ENCODE measurements at places on chromosomes 3 and 15.

DNA sequence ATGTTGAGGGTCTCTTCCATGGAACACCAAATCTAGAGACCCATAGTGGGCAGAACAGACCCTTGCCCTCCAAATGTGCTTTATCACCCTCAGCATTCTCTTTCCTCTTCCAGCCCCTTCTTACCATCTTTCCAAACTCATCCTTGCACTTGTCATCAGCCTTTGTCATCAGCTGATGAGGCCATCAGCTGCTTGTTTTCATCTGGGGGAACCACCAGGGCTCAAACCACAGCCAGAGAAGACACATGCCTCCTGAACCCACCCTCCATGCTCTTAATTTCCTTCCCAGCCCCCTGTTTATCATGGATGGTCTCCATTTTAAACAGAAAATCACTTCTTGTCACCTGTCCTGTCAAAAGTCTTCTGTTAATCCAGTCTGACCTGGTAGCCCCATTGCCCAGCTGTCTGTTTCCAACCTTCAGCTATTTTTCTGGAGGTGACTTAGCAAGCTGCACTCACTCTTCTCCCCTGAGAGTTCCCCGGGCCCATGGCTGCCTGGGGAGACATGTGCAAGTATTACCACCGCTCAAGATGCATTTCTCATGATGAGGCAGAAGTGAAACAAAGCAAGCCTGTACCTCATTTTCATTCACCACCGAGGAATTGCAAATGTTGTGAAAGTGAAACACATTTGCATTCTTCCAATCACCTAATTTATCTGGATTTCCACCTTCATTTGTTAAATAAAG is 14.7 kb upstream of the SYNM start:
- no peak for DNase-seq

- DNase-seq: no peak
Measured at GRCh38 chr3:188244395-188244861, 90.5 kb downstream of the LPP start.

DNA sequence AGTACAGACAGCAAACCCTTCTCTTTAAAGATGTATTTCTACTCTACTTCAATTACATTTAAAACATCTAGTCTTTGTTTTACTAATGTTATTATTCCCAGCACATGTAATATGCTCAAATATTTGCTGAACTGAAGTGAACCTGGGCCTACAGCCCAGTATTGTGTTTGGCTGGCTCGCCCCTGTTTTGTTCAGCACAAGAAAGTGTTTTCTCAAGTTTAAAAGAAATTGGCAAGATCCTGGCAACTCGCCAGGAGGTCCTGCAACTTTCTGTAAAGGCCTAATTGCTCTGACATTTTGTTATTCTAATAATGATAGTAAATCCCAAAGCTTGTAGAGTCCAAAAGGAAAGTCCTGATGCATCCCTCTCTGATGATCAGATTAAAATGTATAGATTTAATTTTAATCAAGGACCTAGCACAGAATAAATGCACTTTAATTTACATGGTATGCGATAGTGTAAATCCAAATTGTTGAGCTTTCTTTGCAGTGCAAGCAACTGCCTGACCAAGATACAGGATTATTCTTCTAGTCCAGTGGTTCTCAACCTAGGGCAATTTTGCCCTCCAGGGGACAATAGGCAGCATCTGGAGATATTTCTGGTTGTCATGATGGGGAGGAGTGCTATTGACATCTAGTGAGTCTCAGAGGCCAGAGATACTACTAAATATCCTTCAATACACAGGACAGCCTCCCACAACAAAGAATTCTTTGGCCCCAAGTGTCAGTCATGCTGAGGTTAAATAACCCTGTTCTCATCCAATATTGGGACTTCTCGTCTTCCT is 35.7 kb upstream of the TMOD3 start:
- DNase-seq: no peak

DNA sequence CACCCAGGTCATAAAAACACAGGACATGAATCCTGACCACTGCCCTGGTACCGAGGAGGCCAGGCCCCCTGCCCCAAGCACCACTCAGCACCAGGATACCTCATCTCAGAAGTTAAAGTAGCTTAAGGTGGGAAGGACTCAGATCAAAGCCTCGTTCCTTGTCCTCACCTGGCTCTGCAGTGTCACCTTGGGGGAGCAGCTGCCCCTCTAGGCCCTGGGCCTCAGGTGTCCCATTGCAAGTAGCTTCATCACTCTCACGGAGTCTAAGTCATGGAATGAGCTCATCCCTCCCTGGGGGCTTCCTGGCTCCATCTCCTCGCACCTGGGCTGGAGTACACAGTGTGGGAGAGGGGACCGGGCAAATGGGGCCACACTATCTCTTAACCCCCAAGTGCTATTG is 148.0 kb downstream of the TPRA1 start:
- no peak for DNase-seq

- no peak for DNase-seq
Measured at GRCh38 chr15:41331833-41332193, 578 bp downstream of the OIP5 start.

DNA sequence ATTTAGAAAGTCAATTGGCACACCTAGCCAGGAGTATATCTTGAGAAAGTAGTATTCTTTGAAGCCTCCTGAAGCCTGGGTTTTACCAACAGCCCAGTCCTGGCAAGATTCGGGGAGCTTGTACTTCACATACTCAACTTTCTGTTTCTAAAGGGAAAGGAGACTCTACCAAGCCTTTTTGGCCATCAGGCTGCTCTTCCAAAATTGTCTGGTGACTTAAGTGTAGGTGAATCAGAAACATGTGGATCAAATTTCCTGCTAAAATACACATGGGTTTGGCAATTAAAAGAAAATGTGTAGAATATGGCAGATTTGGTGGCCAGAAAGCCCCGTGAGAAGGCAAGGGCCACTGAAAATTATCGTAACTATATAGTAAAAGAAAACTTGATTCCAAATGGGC is 15.9 kb upstream of the GREM1 start:
- DNase-seq: no peak

DNA sequence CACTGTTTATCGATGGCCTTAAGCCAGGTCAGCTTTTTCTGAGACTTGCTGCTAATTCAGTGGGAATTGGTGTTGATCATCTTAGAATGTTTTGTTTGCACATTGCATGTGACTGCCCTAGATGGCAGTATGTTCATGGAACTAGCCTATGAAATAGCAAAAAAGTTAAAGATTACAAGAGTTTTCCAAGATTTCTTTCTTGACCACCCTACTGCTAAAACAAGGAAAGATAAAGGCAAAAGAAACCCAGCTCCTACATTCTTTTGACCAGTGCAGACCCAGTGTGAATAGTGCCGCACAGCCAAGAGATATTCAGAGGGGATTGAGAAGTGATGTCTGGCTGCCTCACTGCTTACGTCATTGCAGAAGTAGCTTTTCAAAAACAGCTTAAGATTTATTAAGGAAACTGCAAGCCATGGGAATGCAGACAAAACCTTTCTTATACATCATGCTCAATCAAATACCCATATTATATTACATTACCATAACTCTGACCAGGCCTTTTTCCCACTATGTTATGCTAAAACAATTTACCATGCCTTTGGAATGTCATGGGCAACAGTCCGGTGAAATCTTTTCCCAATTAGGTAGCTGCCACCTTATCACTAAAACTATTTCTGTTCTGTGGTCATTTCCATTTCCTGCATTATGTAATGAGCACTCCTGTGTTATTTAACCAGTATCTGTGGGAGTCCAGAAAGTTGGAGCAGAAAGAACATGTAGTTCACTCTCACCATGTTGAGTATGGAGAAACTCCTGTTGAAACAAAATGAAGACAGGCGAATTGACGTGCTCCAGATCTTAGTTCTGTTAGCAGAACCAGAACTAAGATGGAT is 6.0 kb downstream of the PHLDB2 start:
- no peak for DNase-seq

DNA sequence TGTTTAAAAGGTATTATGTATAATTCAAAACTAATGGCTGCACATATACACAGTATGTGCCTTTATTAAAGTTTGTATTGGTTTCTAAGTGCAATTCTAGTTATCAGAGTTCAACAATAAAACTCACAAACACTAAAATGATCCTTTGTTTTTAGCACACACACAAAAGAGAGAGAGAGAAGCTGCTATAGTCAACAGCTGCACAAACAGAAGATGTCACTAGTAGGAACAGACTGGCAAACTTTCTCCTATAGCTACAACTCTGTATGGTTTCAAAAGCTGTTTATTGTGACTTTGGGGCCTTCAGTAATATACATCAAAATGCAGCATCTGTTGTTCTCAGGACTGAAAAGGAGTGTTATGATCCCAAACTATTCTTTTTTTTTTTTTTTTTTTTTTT is 6.1 kb downstream of the SECISBP2L start:
- DNase-seq: no peak

GRCh38 chr15:75952525-75952924 is 48.8 kb downstream of the FBXO22 start:
- no peak for DNase-seq

GRCh38 chr15:99386391-99386790 is 135.1 kb downstream of the LRRC28 start:
- no peak for DNase-seq

GRCh38 chr3:30655187-30655812 is 48.9 kb downstream of the TGFBR2 start:
- DNase-seq: no peak

DNA sequence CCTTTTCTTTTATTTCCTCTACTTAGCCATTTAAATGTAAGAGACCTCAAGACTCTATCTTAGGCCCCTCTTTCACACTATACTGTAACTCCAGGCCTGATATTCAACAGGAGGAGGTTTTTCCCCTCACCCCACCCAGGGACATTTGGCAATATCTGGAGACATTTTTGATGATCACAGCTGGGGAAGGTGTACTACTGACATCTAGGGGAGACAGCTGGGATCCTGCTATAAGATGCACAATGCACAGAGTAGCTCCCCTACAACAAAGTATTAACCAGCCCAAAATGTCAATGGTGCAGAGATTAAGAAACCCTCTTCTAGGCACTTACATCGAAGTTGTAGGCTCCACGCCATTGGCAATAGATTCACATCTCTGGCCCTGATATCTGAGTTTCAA is 517.5 kb upstream of the UBE2E2 start:
- DNase-seq: no peak

DNA sequence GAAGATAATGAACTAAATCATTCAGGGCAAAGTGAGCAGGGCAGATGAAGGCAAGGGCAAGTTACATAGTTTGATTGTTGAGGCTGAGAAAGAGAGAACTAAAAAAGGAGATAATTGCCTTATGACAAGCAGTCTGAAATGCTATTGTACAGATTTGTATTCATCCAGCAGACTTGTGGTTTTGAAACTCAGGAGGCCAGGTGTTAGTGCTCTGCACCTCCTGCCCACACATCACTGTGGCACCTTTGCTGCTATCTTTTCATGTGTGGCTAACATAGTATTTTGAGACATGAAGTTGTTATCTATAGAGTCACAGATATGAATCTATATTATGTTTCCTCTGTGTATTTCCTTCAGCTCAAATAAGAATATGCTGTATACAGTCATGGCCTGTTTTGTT is 24.3 kb upstream of the SUCLG2 start:
- no peak for DNase-seq

DNA sequence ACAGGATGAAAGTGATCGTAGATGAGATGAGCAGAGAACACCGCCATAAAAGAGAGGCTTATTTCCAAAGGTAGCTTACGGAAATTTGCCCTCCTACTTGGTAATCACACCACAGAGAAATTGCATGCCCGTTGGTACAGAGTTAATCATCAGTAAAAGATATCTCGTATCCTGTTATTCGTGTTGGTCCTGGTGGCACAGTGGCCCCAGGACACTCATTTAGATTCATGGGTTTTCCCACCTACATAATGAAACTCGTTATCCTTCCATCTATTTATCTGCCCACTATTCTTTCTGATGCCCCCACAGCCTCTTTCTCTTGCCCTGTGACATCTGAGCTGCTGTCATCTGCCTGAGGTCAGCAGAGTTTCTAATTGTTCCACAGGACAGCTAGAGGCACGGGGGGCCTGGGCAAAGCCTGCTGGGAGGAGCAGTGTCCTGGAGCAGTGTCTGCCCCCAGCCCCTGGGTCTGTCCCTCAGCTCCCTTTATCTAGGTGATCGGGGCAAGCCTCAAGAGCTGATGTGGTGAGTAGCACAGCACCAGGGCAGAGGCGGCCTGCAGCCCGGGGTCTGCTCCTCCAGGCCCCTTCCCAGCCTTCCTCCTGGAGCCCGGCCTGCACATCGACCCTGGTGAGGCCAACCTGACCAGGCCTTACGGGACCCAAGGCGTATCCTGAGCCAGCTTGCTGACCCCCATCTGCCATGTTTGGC is 42.2 kb downstream of the PXYLP1 start:
- DNase-seq: no peak

- DNase-seq: no peak
Measured at GRCh38 chr15:24862726-24863521, 91.9 kb upstream of the SNRPN start.

- no peak for DNase-seq
Measured at GRCh38 chr3:42680271-42680670, 5.1 kb upstream of the KLHL40 start.

- no peak for DNase-seq
Measured at GRCh38 chr3:123447416-123447748, 1.5 kb downstream of the ADCY5 start.

- DNase-seq: no peak
Measured at GRCh38 chr3:181250714-181251113, 261.2 kb upstream of the DNAJC19 start.

- no peak for DNase-seq
Measured at GRCh38 chr15:81056304-81056703, 55.6 kb downstream of the TLNRD1 start.

DNA sequence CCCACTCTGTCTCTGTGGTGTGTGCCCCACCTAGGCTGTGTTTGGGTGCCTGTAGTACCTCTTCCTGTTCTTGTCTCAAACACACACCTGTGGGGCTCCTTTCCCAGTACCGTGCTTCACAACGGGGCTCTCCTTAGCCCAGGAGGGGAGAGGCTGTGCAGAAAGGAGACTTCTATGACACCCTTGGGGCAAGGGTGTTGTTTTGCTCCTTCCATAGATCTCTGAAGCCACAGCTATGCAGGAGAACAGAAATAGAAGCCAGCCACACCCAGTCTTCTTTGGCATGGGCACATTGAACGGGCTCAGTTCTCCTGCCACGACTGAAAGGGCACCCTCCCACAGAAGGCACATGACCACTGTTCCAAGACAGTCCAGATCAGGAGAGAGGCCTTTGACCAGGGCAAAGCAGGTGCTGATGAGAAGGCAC is 74.3 kb downstream of the LIPC start:
- DNase-seq: no peak

DNA sequence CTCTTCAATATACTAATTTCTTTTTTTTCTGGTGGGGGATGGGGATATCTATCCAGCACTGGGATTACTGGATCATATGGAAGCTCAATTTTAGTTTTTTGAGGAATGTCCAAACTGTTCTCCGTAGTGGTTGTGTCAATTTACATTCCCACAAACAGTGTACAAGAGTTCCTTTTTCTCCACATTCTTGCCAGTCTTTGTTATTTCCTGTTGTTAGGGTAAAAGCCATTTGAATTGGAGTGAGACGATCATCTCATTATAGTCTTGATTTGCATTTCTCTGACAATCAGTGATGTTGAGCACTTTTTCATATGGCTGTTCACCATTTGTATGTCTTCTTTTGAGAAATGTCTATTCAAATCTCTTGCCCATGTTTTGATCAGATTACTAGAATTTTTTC is 12.8 kb upstream of the WDR49 start:
- DNase-seq: no peak

GRCh38 chr3:57154470-57155309 is 10.5 kb downstream of the IL17RD start:
- DNase-seq: no peak
